ENCODE measurements at places on chromosomes 7 and 10.

DNA sequence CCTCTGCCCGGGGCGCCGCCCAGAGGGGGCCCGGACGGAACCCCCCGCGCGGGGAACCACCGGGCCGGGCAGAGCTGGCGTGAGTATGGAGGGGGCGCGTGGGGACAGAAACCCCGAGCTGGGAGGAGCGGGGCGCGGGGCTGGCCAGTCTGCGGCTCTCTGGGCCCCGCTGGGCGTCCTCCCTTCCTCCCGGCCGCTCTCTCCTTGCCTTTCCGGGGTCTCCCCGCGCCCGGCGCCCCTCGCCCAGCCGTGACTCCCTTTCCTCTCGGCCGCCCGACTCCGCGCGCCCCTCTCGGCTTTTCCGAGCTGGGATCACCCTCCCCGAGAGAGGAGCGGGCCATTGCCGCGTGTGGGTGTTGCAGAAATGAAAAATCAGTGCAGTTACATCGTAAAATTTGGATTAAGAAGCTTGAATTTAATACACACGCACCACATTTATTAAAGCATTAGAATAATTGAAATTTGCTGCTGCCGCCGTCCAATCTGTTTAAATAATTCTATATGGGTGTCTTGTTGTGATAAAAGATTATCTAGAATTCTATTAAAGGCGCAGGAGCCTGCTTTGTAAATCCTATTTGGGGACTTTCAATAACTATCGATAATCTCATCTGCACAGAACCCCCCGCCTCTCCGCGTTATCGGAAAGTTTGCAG, 9.1 kb downstream of the UNCX start:
- no peak for DNase-seq

- DNase-seq = no peak
These were observed 30.3 kb upstream of the CREB3L2 start for GRCh38 chr7:138032186-138032585.

DNA sequence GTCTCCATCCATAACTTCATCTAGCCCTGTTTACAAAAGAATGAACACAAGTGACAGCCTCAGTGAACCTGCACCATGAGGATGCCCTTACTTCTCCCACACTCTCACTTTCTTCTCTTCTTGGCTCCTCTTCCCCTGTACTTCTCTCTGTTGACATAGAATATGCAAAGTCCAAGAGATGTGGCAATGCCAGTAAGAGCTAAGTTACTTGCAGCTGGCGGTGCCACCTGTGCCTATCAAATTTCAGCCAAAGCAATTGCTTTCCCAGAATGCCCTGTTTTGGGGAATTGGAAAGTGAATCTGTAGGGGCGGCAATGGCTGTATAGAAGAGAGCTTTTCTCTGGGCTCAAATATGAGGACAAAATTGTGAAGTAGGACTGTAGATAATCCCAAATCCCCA, 557.8 kb downstream of the AUTS2 start:
- DNase-seq = no peak

- DNase-seq = no peak
These were observed 24.8 kb upstream of the FAM171A1 start for GRCh38 chr10:15395935-15396334.

GRCh38 chr10:106836933-106837663, 327.4 kb downstream of the SORCS1 start:
- no peak for DNase-seq

DNA sequence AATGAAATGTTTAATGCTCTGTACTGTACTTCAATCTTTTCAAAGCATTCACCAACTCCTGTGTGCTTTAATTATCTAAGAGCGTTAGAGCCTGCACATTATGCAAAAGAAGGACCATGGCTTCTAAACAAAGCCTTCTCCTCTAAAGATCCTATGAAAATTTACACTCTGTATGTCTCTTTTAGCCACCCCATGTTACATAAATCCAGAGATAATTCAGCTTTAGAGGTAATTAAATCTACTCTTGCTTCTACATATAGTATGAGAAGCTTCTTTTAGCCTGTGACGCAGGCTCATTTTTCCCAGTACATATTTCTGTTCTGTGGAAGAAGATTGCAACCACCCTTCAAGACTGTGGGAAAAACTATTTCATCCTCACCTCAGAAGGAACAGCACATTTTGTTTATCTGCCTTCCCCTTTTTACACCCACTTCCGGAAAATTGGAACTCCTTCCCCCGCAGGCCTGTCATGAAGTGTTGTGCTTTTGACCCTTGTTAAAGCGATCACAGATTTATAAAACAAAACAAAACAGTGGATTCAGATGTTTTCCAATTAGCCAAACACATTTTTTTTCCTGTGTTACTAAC, 8.1 kb upstream of the TAS2R16 start:
- DNase-seq = no peak

GRCh38 chr7:36735172-36735571, 10.9 kb upstream of the AOAH start:
- DNase-seq = no peak

DNA sequence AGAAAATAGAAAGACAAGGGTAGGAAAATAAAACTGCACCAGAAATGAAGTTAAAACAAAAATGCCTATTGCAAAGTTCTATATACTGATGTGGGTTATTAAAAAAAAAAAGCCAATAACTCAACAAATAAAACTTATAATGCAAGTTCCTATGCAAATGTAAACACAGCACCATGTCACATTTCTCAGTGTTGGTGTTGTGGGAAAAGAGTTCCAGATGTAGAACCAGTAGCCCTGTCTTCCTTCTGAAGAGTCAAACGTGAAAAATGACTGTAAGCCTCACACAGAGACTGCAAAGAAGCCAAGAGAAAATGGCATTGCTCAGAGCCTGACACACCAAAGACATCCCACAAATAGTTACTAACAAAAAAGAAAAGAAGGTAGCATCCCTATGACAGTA, 10.1 kb downstream of the PON2 start:
- DNase-seq = no peak

DNA sequence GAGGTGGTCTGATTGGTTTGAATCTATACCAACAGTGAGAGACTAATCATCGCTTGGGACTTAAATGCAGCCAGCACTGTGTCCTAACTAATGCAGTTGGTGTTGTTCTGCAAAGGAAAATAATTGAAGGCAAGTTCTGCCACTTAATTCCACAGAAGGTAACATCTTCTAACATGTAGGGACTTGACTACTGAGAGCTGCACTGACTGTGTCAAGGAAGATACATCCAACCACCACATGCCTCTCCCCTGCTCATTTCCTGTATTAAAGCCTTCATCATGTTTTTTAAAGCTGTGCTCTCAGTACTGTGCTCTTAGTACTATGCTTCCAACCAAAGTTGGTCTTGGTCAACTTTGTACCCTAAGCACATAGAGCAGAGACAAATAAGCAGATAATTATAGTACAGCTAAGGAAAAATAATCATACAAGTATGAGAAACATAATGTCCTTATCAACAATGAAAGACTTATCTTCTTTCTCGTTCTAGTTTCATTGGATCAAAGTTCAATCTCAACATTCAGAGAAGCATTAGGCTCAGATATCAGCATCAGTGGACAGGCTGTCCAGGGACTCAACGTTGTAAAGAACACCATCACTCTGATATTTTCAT, 2.8 kb upstream of the CYP3A4 start:
- no peak for DNase-seq

DNA sequence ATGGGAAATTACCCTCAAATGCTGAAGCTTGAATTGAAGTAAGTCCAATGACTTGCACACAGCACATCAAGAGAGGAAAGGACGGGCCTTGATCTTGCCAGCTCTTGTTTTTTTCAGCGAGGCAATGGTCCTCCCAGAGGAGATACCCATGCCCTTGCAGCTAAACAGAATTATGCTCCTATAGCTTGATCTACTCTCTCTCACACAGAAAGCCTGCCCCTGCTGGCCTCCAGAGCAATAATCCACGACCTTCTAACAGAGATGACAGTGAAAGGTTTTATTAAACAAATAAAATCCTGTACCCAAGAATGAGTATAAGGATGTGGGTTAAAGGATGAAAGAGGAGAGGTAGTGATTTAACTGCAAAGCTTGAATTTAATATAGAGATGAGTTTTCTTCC, 268.0 kb downstream of the ADRA2A start:
- DNase-seq = no peak

- DNase-seq = no peak
These were observed 71.9 kb downstream of the ELFN1 start for GRCh38 chr7:1741751-1742554.

DNA sequence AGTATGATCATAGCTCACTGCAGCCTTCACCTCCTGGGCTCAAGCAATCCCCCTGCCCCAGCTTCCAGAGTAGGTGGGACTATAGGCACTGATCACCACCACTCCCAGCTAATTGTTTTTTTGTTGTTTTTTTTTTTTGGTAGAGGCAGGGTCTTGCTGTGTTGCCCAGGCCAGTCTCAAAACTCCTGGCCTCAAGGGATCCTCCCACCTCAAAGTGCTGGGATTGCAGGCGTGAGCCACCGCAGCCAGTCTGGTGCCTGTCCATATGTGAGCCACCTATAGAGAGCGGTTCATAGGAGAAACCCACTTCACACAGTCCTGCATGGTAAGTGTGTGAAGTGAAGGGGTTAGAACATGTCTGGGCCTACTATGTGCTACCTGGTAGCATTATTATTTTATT, 47.5 kb downstream of the SLC29A4 start:
- DNase-seq = no peak
